ENCODE measurements at places on chromosomes 3 and 15. TPM values are rescaled to one million over a fixed set of nuclear protein-coding genes. Genes with fewer than 3 reads are reported as not detected.

Gene CYP11A1
- not detected for total RNA-seq

Gene GOLGA8R
- total RNA-seq = 0.33 TPM

Gene ACAD11
- total RNA-seq = 19.6 TPM

Gene TIMP4
- 0.26 TPM for total RNA-seq

Gene AMOTL2
- total RNA-seq = 58.7 TPM

Gene DUOXA2
- not detected for total RNA-seq

Gene HHATL
- not detected for total RNA-seq
